Activated T-helper 17 cell treated with anti-CD3 and anti-CD28 coated beads, Interleukin-2, amount 50 U/mL, for 72 hours (primary cell): ENCODE measurements at places on chromosomes 5 and 9.

DNA sequence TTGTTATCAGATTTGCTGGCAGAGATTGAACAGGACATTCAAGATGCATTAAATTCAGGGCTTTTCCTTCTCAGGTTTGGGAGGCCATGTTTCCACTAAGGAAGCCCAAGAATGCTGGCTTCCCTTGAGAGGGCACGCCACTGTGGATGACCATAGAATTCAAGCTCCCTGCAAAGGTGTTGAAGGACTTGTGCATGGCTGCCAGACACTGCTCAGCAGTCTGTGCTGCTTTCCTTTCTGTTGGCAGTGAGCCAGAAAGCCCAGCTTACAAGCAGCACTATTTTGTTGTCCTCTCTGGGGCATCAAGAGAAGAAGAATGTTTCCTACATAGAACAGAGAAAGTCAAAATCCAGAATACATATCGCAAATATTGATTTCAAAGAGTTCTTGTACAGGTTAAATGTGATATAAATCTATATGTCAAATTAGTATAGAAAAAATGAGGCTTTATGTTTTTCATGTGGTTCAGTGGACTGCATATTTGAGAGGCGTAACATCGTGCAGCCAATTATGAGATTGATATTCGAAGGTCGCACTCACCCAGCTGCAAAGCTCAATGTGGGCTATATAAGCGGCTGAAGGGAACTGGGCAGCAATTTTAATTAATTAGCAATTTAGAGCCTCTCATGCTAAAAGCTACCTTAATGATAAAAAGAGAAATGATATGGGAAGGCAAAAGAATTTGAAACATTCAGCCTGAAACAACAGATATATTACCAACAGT is 103.1 kb upstream of the ISL1 start:
- ATAC-seq: no peak

DNA sequence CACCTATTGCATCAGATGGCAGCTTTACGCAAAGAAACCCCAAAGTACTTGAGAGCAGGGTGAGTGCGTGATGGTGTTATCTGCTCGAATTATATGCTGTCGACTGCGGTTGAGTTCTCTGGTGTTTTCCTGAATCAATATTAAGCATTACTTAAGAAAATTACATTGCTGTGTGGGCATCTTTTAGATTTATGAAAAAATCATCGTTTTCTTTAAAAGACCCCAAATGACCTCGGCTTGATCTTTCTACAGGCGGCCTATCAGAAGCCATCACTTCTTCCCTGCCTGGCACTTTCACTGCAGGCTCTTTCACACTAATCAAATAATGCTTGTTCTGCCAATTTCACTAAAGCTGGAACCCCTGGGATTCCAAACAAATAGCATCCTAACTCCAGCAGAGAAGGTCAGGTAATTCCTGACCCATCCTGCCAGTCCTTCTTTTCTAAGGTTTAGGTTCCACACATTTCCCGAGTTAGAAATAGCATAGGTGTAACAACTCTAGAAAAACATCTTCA is 1.7 kb downstream of the UBE2QL1 start:
- ATAC-seq: no peak

DNA sequence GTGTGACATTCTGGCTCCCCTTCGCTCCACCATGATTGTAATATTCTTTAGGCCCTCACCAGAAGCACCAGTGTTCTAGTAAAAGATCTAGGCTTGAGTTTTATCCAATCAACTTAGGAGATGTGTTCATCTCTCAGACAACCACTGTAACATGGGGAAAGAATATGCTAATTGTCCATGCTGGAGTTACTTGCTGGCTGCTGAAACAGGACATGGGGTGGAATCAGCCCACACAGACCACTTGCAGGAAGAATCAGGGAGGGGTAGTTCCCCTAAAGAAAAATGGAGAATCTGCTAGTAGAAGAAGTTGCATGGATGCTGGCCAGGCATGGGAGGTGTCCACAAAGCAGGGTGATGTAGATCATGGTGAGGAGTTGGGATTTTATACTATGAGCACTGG is 86.2 kb downstream of the FEM1C start:
- ATAC-seq: no peak

DNA sequence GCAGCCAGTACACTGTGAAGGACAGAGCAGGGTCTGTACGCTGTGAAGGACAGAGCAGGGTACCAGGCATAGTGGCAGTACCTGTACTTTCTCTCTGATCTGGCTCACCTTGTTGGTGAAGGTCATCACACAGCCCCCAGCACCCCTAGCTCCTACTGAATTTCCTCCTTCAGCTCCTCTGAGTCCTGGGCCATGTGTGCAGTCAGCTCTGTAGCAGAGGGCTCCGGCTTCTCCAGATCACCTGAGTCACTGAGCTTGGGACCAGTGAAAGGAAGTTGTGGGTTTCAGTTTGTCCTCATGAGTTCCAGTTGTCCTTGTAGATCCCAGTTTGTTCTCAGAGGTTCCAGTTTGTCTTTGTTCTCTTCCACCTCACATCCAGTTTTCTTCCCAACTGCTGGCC is 5.5 kb downstream of the NUDT2 start:
- no peak for ATAC-seq

GRCh38 chr9:136485049-136486045 is 2.5 kb upstream of the SEC16A start:
- ATAC-seq: no peak

DNA sequence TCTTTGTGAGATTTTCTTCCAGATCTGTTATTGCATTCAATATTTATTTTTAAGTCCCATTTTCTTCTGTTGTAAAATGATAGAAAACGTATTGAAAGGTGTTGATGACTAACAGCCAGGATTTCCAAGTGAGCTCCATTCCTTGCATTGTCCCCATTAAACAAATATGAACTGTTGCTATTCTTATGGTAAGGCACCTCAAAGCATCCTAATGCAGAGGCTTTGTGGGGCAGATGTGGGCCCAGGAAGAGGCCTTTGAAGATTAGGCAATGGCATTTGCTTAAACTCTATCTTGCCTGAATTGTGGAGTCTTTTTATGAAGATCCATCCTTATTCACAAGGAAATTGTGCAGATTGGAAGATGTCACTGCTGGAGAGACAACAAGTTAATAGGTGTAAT is 38.9 kb downstream of the NTRK2 start:
- no peak for ATAC-seq

DNA sequence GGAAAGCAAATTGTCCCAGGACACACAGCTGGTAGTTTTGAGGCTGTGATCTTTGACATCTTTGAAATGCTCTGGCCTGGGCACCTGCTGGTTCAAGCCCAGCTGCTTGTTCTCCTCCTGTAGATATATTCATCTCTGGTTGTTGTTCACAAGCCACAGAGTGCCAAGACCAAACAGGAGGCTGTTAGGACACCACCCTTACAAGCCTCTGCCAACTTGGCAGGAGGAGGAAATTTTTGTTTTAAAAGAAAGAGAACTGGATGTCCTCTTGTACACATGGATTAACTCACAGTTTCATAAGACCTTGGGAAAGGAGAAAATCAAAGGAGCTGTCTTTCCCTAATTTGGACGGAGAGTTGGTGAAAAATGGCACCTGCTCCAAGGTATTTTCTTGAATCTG is 8.5 kb upstream of the ZFP62 start:
- ATAC-seq: no peak

- ATAC-seq: no peak
Measured at GRCh38 chr9:105855987-105856386, 161.6 kb downstream of the TMEM38B start.

GRCh38 chr9:136979769-136980587 is 2.7 kb downstream of the PTGDS start:
- no peak for ATAC-seq

DNA sequence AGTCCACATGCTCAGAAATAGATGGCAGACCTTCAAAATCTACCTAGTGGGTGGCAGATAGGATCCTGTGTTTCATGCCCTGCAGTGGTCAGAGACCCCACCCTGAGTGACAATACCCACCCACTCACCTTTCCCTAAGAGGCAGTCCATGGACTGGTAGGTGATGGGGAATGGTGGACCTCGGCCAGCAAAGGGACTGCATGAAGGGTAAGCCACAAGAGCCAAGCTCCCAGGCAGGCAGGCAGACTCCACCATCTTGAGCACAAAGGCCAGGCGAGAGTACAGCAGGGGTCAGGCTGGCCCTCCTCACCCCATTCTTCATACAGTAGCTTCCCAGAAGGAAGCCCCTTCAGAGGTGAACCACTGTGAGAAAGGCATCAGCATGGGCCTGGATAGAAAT is 78.4 kb downstream of the SYK start:
- no peak for ATAC-seq

DNA sequence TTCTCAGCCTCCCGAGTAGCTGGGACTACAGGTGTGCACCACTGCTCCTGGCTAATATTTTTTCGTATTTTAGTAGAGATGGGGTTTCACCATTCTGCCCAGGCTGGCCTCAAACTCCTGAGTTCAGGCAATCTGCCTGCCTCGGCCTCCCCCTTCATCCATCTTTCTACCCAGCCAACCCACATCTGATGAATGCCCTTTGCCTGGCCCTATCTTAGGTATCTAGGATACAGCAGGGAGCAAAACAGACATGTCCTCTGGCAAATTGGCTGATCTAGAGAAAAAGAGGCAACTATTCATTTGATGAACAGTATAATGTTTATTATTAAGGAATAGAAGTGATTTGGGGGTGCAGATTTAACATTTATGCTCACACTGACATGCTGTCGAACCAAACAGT is 123.0 kb downstream of the TRIO start:
- ATAC-seq: no peak

DNA sequence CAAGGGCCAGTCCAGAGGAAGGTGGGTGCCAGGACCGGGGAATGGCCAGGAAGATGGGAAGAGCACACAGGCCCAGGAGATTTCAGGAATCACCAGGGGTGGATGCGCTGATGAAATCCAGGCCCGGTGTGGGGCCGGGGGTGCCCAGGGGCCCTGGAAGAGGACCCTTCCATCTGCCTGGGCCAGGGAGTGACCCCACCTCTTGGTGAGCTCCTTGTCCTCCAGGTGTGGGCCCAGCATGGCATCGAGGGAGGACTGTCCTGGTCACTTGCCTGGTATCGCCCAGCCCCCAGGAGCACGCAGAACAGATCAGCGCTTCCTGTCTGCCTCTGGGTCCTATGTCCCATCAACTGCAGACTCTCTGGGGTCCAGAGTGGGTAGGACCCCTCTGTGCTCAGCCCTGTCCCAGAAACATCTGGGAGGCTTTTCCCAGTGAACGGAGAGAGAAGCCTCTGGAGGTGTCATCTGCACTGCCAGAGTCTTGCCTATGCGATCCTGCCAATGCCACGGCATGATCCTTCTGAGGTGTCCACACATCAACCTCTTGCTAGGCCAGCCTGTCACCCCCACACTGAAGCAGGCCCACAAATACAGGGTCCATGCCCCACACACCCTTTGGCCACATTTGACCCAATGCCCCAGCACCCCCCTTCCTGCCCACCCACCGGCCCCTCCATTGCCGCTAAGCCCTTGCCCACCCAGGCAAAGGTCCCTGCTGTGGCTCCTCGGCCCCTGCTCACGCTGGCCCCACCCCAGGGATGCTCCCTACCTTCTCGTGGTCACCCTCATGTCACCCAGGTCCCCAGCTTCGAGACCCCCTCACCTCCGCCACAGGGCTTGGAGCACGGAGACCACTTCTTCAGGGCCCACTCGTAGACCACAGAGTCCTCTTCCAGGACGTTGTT is 67.2 kb downstream of the ZNF354C start:
- ATAC-seq: no peak

DNA sequence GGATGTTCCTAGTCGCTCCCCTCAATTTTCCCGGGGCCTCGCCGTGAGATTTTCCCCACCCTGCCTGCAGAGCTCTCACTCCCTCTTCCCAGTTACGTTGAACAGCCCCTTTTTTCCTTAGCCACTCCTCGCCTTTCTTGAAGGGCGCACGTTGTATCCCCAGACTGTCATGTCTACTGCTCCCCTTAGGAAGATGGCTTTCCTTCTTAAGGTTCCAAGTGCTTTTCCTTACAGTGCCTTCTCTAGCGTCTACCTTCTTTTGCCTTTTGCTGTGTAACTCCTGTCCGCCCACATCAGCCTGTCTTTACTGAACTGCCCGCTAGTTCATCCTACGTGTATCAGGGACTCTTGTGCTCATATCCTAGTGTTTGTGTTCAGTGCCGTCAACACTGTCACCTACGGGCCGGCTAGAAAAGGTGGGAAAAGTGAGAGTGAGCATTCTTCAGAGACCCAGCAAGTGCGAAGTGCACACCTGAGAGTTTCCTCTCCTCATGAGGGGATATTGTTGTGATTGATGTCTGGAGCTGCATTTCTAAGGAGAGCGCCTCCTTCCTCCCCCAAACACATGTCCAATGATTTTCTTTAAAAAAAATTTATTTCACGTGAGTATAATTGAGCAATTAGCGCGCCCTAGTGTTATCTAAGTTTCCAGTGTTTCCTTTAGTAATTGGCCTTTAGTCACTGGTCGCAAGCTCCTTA is 764 bp downstream of the CAMLG start:
- ATAC-seq: peak; percentile 25

DNA sequence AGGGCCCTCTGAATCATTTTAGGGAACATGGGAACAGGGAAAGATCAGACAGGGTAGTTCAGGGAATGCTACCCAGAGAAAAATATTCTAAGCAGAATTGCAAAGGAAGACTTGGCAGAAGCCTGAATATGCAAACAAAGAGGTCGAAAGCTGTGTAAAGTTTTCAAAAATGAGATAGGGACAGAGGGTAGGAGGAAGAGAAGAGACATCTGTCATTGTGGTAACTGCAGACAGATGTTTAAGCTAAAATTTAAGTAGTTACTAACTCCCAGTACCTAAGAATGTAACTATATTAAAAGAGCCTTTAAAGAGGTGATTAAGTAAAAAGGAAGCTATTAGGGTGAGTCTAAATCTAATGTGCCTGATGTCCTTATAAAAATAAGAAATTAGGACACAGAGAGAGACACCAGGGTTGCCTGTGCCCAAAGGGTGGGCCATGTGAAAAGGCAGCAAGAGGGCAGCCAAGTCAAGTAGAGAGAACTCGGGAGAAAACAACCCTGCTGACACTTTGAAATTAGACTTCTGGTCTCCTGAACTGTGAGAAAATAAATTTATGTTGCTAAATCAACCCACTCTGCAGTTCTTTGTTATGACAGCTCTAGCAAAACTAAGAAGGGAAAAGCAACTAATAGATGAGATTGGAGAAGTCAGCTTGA is 1647.4 kb upstream of the C9orf72 start:
- ATAC-seq: no peak

GRCh38 chr5:43305948-43306565 is 7.2 kb downstream of the HMGCS1 start:
- peak; percentile 28 for ATAC-seq

- ATAC-seq: peak; percentile 18
Measured at GRCh38 chr5:177431317-177432142, 5.1 kb downstream of the GRK6 start.

- no peak for ATAC-seq
Measured at GRCh38 chr5:174918655-174919054, 194.3 kb downstream of the MSX2 start.

GRCh38 chr5:164185000-164185399 is 679.6 kb downstream of the MAT2B start:
- ATAC-seq: no peak

DNA sequence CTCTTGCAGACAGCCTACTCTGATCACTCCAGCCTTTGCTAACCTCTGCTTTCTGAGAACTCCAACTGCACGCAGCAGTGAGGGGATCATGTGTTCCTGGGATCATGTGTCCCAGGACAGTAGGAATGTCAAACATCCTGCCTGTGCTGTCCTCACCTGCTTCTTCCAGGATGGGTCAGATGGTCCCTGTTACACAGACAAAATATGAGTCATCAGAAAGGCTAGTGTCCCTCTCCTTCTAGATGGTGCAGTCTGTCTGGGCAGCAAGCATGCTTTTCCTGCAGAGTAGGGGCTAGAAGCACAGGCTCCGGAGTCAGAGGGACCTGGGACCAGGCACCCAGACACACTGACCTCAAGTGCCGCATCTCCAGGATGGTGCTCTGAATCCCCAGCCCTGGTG is 20.1 kb upstream of the SLC25A48 start:
- no peak for ATAC-seq
